ENCODE measurements at places on chromosomes 2 and 18. TPM values are rescaled to one million over a fixed set of nuclear protein-coding genes. Genes with fewer than 3 reads are reported as not detected.

SFTPB gene
- total RNA-seq: not detected

GRCh38 chr2:202815548-202816360 lies 55.8 kb downstream of the ICA1L start:
- DNase-seq: peak; percentile 26
- H3K27me3 ChIP-seq: no peaks in the 10 kb centered on the region
- no peak overlapping the region for H3K27ac ChIP-seq
- H3K4me1 ChIP-seq: no peaks in the 10 kb centered on the region

SPP2 gene
- total RNA-seq: not detected

CYBRD1 gene
- 4.7 TPM for total RNA-seq

GRCh38 chr2:86700690-86701089 lies 19.4 kb upstream of the RMND5A start:
- peaks cover 8% of the 10 kb centered on the region for H3K4me1 ChIP-seq
- H3K27me3 ChIP-seq: peaks cover 6% of the 10 kb centered on the region
- no peak overlapping the region for H3K27ac ChIP-seq
- no peak for DNase-seq
- no peaks in the 10 kb centered on the region for H3K36me3 ChIP-seq

GRCh38 chr2:102304711-102305611 lies 6.4 kb upstream of the IL1RL1 start:
- peak; percentile 66 for DNase-seq
- peak overlapping the region; percentile 70 for H3K4me3 ChIP-seq
- H3K4me1 ChIP-seq: peaks cover 47% of the 10 kb centered on the region
- peak overlapping the region; percentile 95 for H3K27ac ChIP-seq
- H3K27me3 ChIP-seq: peaks cover 2% of the 10 kb centered on the region

- H3K27me3 ChIP-seq: no peaks in the 10 kb centered on the region
- H3K27ac ChIP-seq: no peak overlapping the region
- no peaks in the 10 kb centered on the region for H3K36me3 ChIP-seq
- H3K4me3 ChIP-seq: no peak overlapping the region
- no peak for DNase-seq
- no peaks in the 10 kb centered on the region for H3K4me1 ChIP-seq
Observed at GRCh38 chr2:72965770-72966450, 48.6 kb downstream of the EMX1 start.

AGAP1 gene
- total RNA-seq: 2.3 TPM

KRTCAP3 gene
- total RNA-seq: 4.6 TPM

DNA sequence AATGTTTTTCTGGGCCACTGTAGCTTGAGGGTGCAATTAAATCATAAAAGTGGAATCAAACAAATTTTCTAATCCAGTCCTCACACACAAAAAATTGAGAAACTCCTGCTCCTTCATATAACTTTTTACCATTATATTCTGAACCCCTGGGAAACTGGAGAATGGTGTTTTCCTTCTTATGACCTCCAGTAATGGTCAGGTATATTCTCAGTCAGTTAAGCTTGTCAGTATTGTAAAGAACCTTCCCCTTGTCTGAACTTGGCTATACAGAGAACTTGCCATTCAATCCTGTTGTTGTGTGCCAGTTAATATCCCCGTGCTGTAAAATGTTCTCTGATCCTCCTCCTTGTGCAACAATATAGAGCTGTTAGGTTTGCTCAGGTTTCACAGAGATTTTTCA lies 39.5 kb downstream of the ZNF804A start:
- no peaks in the 10 kb centered on the region for H3K36me3 ChIP-seq
- H3K27me3 ChIP-seq: no peaks in the 10 kb centered on the region
- no peaks in the 10 kb centered on the region for H3K4me1 ChIP-seq
- H3K4me3 ChIP-seq: no peak overlapping the region
- H3K27ac ChIP-seq: no peak overlapping the region

- H3K36me3 ChIP-seq: no peaks in the 10 kb centered on the region
- peaks cover under 1% of the 10 kb centered on the region for H3K27me3 ChIP-seq
- DNase-seq: no peak
- no peak overlapping the region for H3K4me3 ChIP-seq
Observed at GRCh38 chr18:75173738-75174137, 35.2 kb downstream of the PTGR3 start.

DNA sequence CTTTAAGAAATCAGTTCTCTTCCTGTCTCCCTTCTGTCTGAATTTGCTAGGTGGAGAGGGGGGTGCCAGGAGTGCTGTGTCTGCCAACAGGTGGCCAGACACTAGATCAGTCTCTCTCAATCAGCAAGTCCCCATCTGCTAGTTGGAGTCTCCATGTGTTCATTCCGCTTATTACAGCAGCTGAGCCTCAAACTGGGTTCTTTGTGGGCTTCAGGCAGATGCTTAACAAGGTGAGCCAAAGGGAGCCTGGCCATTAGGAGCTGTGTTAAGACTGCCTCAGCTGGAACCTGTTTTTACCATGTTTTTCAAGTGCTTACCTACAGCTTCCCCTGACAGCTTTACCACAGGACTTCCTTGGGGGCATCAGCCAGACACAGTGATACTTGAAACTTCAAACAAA lies 401.9 kb downstream of the LRP1B start:
- no peak overlapping the region for H3K27ac ChIP-seq
- no peaks in the 10 kb centered on the region for H3K4me1 ChIP-seq
- no peak for DNase-seq
- H3K36me3 ChIP-seq: no peaks in the 10 kb centered on the region
- no peak overlapping the region for H3K4me3 ChIP-seq
- no peaks in the 10 kb centered on the region for H3K27me3 ChIP-seq

- peak overlapping the region; percentile 47 for H3K4me3 ChIP-seq
- DNase-seq: no peak
- peaks cover 21% of the 10 kb centered on the region for H3K36me3 ChIP-seq
- peaks cover 42% of the 10 kb centered on the region for H3K4me1 ChIP-seq
- H3K27me3 ChIP-seq: peaks cover 1% of the 10 kb centered on the region
Observed at GRCh38 chr18:3015204-3015592, 2.3 kb upstream of the LPIN2 start.

AOX1 gene
- not detected for total RNA-seq

- no peak overlapping the region for H3K27ac ChIP-seq
- no peaks in the 10 kb centered on the region for H3K36me3 ChIP-seq
- H3K27me3 ChIP-seq: peaks cover 5% of the 10 kb centered on the region
- H3K4me1 ChIP-seq: no peaks in the 10 kb centered on the region
- H3K4me3 ChIP-seq: no peak overlapping the region
Observed at GRCh38 chr2:55779459-55780421, 86.1 kb upstream of the PNPT1 start.

DNA sequence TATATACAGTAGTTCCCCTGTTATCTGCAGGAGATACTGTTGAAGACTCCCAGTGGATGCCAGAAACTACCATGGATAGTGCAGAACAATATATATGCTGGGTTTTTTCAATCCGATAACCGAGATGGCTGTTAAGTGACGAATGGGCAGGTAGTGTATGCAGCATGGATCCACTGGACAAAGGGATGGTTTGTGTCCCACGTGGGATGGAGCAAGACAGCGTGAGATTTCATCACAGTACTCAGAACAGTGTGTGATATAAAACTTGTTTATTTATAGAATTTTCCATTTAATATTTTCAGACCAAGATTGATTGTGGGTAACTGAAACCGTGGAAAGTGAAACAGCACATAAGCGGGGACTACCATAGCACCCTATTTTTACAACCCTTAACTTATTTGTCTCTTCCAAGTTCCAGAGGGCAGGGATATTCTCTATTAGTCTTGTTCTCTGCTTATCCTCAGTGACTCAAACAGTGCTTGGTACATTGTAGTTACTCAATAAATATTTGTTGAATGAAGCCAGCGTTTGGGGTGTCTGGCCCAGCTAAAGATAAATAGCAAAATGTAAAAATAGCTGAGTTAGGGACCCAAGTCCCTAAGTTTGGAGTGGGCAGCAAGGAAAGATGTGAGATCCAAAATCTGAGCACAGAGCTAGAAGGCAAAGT lies 50.0 kb downstream of the RHBDD1 start:
- no peaks in the 10 kb centered on the region for H3K27me3 ChIP-seq
- no peak for DNase-seq
- no peak overlapping the region for H3K27ac ChIP-seq
- H3K36me3 ChIP-seq: peaks cover 6% of the 10 kb centered on the region
- H3K4me3 ChIP-seq: no peak overlapping the region

FABP1 gene
- not detected for total RNA-seq

DNA sequence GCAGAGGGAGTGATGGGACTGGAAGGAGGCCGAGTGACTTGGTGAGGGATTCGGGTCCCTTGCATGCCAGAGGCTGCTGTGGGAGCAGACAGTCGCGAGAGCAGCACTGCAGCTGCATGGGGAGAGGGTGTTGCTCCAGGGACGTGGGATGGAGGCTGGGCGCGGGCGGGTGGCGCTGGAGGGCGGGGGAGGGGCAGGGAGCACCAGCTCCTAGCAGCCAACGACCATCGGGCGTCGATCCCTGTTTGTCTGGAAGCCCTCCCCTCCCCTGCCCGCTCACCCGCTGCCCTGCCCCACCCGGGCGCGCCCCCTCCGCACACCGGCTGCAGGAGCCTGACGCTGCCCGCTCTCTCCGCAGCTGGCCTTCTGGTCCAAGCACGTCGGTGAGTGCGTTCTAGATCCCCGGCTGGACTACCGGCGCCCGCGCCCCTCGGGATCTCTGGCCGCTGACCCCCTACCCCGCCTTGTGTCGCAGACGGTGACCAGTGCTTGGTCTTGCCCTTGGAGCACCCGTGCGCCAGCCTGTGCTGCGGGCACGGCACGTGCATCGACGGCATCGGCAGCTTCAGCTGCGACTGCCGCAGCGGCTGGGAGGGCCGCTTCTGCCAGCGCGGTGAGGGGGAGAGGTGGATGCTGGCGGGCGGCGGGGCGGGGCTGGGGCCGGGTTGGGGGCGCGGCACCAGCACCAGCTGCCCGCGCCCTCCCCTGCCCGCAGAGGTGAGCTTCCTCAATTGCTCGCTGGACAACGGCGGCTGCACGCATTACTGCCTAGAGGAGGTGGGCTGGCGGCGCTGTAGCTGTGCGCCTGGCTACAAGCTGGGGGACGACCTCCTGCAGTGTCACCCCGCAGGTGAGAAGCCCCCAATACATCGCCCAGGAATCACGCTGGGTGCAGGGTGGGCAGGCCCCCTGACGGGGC lies 4.6 kb downstream of the PROC start:
- peaks cover 8% of the 10 kb centered on the region for H3K4me1 ChIP-seq
- H3K27ac ChIP-seq: no peak overlapping the region
- no peak for DNase-seq

DNA sequence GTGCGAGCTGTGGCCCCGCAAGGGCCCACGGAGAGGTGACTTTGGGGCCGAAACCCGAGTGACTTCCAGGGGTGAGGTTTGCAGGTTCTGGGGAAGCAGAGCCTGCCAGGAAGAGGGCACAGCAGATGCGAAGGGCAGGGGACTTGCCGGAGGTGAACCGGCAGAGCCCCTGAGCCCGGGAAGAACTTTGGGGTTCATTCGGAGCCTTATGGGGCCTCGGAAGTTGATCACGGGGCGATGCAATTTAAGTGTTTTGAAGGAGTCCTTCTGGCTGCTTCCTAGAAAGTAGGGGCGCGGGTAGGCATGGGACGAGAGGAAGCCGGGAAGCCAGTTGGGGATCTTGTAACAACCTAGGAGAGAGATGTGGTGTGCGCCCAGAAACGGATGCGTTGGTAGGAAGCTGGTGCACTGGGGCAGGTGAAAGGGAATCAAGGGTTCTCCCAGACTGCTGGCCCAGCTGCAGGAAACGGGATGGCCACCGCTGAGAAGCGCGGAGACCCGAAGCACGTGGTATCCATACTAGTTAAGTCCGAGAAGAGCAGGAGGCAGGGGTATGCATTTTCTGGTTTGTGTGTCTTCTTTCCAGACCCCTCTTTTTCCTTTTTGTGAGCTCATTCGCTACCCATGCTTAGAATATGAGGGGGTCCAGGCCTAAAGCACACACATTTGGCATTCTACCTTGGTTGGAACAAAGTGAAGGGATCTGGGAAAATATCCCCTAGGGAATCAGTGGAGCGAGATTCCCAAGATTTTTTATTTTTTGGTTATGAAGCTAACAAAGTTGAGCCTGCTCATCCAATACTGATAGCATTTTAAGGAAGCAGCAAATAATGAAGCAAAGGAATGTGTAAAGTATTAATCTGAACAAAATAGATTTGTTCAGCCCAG lies 758 bp downstream of the SCLY start:
- H3K4me1 ChIP-seq: peaks cover 50% of the 10 kb centered on the region
- peak overlapping the region; percentile 95 for H3K27ac ChIP-seq
- peak overlapping the region; percentile 91 for H3K4me3 ChIP-seq
- H3K27me3 ChIP-seq: peaks cover 4% of the 10 kb centered on the region
- peaks cover 50% of the 10 kb centered on the region for H3K36me3 ChIP-seq

MAP3K19 gene
- not detected for total RNA-seq

RNMT gene
- 65.9 TPM for total RNA-seq

- DNase-seq: no peak
- no peak overlapping the region for H3K27ac ChIP-seq
- no peaks in the 10 kb centered on the region for H3K27me3 ChIP-seq
- H3K4me3 ChIP-seq: no peak overlapping the region
Observed at GRCh38 chr2:50582164-50582563, 449.8 kb downstream of the NRXN1 start.

GRCh38 chr18:45838302-45839070 lies 13.0 kb downstream of the SIGLEC15 start:
- H3K4me1 ChIP-seq: peaks cover 5% of the 10 kb centered on the region
- no peak for DNase-seq
- H3K36me3 ChIP-seq: no peaks in the 10 kb centered on the region
- H3K27ac ChIP-seq: no peak overlapping the region

SERPINB7 gene
- total RNA-seq: not detected

DUSP2 gene
- 436 TPM for total RNA-seq

DNA sequence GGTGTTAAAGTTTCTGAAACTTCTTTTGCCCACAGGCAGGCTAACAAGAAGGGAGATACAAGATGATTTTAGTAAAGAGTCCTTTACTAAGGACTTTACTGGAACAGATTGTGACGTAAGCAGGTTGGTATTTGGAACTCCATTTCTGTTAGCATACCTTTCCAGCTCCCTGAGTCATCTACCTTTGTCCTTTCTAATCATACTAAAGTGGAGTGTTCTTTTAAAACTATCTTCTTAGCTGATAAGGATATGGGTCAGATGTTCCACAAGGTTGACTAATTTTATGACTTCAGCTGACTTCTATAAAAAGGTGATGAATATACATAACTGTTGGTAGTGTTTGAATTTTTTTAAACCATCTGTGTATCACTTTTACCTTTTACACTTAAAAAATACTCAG lies 21.1 kb downstream of the UGP2 start:
- peak overlapping the region; percentile 16 for H3K27ac ChIP-seq
- H3K27me3 ChIP-seq: no peaks in the 10 kb centered on the region
- peaks cover 41% of the 10 kb centered on the region for H3K4me1 ChIP-seq
- H3K4me3 ChIP-seq: no peak overlapping the region
- DNase-seq: no peak

GRCh38 chr2:3129867-3130266 lies 247.8 kb downstream of the EIPR1 start:
- no peak for DNase-seq
- no peaks in the 10 kb centered on the region for H3K27me3 ChIP-seq
- peaks cover 2% of the 10 kb centered on the region for H3K4me1 ChIP-seq
- H3K4me3 ChIP-seq: no peak overlapping the region
- H3K36me3 ChIP-seq: no peaks in the 10 kb centered on the region

- no peak for DNase-seq
- H3K4me1 ChIP-seq: peaks cover 60% of the 10 kb centered on the region
- peak overlapping the region; percentile 38 for H3K27ac ChIP-seq
- H3K36me3 ChIP-seq: no peaks in the 10 kb centered on the region
Observed at GRCh38 chr2:9707611-9708160, 76.9 kb upstream of the YWHAQ start.
